ENCODE measurements at places on chromosomes 1 and 21.

GRCh38 chr1:225896937-225897549 is 8.1 kb upstream of the LEFTY1 start:
- no peak for DNase-seq

- DNase-seq: no peak
Measured at GRCh38 chr1:173410794-173411236, 66.3 kb upstream of the PRDX6 start.

DNA sequence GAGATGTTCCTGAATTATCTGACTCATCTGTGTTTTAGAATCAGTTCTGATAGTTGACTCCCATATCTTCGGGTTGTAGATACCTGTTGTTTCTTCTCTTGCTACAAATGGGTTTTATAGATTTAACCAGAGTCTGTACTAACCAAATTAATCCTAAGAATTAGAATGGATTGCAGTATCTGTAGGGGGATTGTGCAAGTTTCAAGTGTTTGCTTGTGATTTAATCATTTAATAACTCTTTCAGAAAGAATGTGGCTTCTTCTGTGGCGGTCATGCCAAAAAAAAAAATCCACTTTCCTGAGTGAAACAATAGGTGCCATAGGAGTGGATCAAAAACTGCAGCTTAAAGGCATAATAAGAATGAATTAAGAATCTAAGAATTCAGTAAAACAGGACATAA is 9.4 kb downstream of the IPO9 start:
- DNase-seq: no peak

- no peak for DNase-seq
Measured at GRCh38 chr1:214976665-214977064, 105.9 kb upstream of the KCNK2 start.

- no peak for DNase-seq
Measured at GRCh38 chr1:227242811-227243682, 75.2 kb downstream of the CDC42BPA start.

DNA sequence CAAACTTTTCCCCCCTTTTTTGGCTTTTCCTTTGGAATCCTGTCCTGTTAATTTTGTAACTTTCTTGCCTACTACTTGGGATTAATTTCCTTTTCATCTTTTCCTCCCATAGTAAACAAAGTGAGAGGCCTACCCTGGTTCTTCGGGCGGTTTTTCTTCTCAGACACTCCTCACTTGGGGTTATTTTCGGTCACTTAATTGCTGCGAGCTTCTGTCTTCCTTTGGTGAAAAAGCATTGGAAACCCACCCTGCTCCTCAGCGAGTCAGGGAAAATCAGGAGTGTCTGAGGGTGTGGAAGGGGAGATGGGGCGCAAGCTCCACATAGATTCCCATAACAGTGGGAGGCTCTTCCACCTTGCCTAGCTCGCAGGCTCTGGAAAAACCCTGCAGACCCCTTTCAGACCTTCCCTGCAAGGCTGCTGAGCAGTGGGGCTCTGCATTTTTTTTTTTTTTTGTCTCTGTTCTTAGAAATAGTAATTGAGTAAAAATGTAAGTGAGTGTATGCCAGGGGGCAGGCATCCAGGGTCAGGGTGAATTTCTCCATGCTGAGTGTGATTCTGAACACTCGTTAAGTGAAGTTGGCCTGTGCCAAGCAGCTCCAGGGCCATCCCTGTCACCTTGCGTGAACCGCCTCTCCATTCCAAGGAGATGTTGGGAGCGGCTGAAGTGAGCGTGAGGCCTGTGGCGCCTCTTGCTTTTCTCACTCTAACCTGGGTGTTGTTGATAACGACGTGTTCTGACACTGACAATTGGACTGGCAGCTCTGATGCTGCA is 20.3 kb downstream of the TGFB2 start:
- DNase-seq: no peak

- peak; percentile 63 for DNase-seq
Measured at GRCh38 chr1:66253330-66253921, 280.5 kb upstream of the SGIP1 start.

GRCh38 chr1:30087465-30087864 is 635.9 kb downstream of the MATN1 start:
- DNase-seq: no peak

DNA sequence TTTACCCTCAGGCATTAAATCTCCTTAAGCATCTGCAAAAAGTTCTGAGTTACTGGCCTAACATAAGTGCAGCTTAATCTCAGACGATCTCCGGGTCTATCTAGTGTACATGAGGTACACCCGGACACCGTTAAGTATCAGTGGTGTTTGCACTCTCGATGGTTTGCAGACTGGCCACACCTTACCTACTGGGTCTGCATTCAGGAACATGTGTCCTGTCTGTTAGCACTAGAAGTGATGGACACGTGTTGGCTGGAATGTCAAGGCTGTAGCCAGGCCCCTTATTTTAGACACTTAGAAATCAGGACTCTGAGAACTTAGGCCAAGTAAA is 783 bp upstream of the AGL start:
- no peak for DNase-seq

DNA sequence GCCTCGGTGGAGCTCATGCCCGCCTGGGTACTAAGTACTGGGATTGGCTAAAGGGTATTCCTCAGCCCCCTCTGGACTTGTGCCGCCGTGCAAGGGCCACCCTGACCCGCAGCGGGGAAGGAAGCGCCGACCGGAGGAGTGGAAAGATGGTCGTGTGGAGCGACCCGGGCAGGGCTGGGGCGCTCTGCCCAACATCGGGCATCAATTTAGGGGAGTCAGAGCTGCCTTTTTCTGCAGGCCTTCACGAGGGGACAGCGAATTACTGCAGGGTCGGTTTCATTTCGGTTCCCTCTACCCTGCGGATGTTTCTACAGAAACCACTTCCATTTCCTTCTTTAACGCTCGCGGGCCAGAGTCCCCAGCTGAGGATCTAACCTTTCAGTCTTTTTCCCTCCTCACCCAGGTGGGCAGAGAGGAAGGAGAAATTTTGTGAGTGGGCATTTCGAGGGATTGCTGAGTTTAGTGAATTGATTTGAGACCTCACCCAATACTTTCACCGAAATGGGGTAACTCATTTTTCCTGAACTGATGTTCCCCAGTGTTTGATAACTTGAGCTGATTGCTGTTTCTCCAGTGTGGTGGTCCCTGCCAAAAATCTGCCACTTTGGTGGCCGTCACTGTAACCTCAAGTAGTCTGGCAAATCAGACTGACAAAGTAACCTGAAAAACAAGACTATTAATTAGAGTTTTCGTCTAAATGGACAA is 1.1 kb downstream of the TOR1AIP1 start:
- no peak for DNase-seq

GRCh38 chr1:245946905-245947304 is 560.2 kb downstream of the SMYD3 start:
- no peak for DNase-seq

- DNase-seq: peak; percentile 22
Measured at GRCh38 chr1:229388897-229389580, 44.9 kb downstream of the ACTA1 start.

DNA sequence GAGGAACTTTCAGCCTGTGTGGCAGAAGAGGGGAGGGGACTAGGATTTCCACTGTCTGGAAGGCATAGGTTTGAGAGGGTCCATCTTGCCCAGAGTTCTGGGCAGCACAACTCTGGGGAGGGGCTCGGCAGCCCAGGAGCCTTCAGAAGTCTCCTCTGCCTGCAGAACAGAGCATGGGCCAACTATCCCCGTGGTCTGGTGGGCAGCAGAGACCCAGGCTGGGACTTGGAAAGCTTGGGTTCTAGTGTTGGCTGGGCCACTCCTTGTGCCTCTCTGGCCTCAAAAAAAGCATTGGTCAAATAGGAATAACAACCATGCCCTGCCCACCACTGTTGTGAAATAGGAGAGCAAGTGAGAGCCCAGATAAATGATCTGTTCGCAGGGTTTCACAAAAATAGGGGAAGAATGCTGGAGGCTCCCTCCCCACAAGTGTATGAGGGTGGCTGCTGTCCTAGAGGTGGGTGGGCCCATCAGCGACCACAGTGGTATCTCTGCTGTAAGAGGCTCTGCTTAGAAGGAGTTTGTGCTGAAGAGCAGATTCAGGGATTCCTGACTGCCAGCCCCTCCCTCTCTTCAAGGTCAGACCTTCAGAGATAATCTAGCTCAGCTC is 8.9 kb downstream of the EPHA10 start:
- no peak for DNase-seq

GRCh38 chr1:147673406-147673805 is 3.1 kb upstream of the ACP6 start:
- DNase-seq: peak; percentile 56

DNA sequence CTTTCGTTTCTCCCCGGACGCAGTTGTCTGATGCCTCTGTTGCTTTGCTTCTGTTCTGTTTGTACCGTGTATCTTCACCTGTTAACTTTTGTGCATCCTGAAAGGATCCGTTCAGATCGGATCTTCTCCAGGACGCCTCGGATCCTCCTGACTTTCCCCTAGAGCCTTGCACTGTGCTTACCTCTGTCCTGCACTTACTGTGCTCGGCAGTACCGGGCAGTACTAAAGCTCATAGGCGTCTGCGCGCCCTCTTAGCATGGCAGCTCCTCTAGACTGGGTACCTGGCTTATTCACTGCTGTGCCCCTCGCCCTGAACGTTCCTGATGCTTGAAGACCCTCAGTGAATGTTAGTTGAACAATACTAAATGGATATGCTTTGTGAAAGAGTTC is 934 bp downstream of the SCP2 start:
- DNase-seq: no peak

DNA sequence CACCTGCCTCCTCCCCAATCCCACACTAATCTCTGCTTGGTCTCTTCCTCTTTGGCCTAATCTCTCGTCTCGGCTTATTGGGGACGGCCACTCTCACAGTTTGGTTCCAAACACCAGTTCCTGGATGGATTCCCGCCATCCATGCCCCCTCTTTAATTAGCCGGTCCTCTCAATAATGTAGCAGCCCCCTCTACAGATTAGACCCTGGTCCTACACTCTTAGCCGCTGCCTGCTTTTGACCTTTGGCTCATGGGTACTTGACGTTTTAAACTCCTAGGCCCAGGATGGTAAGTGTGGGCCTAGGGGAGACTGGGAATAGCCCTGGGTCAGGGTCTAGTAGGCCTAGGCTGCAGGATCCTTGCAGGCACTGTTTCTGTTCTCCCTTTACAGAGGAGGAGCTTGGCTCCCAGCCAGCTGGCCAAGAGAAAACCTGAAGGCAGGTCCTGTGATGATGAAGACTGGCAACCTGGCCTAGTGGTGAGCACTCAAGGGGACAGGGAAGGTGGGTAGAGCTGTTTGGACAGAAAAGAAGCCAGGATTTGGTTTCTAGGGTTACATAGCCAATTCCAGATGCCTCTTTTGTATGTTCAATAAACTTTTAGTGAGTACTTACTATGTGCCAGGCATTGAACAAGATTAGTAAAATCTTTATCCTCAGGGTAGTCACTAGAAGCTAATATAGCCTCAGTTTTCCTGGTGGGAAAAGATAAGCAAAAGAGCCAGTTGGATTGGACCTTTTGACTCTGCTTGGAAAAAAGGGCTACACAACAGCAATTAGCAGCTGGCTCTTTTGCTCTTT is 758 bp downstream of the RAD54L start:
- no peak for DNase-seq

GRCh38 chr1:168555508-168556046 is 11.8 kb upstream of the XCL2 start:
- DNase-seq: no peak

GRCh38 chr1:246350745-246351144 is 156.3 kb downstream of the SMYD3 start:
- DNase-seq: no peak

- DNase-seq: no peak
Measured at GRCh38 chr1:85085417-85085816, 37.1 kb upstream of the MCOLN3 start.

- no peak for DNase-seq
Measured at GRCh38 chr1:193654951-193655735, 468.7 kb upstream of the B3GALT2 start.

DNA sequence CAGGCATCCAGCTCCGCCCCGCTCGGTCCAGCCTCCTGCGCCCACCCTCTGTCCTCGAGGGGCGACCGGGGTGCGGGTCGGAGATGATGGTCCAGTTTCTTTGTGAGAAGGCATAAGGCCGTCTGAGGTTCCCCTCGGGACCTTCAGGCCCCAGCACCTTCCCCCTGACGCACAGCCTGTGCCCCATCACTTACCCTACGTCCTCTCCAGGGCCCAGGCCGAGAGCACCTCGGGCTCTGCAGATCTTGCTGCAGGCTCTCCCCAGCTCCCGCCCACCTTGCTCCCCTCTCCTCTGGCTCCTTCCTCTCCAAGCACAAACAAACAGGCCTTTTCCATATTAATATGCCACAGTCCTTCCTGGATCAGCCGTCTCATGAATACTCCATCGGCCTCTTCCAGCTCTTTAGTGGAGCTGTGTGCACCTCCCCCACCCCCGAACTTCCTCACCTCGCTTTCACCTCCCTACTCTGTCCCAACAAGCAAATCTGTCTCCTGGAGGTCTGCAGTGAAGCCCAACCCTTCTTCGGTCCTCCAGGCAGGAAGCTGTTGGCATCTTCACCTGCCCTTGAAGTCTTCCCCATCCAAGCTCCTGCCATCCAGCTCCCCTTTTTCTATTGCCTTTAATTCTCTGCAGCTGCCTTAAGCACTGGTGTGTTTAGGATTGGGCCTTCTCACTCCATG is 448 bp upstream of the COL9A2 start:
- DNase-seq: no peak

DNA sequence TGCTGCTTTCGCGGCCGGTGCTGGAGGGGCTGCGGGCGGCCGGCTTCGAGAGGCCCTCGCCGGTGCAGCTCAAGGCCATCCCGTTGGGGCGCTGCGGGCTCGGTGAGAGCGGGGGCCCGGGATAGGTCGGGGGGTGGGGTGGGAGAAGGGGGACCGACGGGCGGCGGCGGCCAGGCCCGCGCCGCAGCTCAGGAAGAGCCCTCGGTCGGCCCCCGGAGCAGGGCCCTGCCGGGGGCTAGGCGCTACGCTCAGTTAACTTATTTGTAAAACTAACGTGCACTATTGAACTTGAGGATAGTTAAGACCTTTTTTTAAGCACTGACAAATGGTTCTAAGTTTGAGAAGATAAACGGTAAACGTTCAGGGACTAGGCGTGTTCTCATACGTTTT is 418 bp downstream of the DDX20 start:
- no peak for DNase-seq

DNA sequence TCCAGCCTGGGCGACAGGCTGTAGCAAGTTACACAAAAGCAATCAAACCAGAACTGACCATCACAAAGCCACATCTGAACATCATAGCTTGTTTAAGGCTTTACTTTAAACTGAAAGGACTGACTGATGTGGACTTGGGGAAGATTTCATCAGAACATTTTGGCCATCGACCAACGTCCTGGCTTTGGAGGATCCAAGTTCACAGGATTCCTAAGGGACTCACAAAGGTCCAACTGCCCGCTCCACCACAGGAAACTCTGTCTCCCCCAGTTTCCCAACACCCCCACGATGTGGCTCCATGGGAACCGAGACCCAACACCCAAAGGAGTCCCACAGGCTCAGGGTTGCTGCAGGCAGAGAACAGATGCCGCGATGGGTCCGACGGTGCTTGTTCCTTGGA is 9.3 kb downstream of the SSU72 start:
- DNase-seq: no peak

GRCh38 chr1:162303004-162303344 is 73.7 kb downstream of the SPATA46 start:
- peak; percentile 54 for DNase-seq

GRCh38 chr1:66240491-66241484 is 293.2 kb upstream of the SGIP1 start:
- no peak for DNase-seq

- peak; percentile 32 for DNase-seq
Measured at GRCh38 chr1:116769561-116769977, 15.3 kb downstream of the CD2 start.
